Aorta (tissue), 5 donors: ENCODE measurements at places on chromosomes 2 and 18.
A peak's percentile ranks its signal among the peaks of the same experiment; 100 is the strongest.

DNA sequence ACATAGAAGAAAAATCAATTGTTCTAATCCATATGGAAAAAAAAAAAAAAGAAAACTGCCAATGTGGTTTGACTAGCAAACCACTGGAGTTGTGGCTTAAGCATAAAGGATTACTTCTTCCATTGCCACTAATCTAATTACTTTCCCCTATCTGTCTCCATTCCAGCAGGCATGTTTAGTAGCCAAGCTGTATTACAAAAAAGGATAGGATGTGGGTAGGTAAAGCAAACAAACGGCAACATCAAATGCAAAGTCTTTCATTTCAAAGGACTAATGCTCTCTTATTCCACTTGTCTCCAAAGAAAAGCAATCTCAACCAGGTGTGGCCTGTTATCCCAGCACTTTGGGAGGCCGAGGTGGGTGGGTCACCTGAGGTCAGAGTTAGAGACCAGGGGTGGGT, 36.5 kb downstream of the SLC8A1 start:
- DNase-seq: no peak

DNA sequence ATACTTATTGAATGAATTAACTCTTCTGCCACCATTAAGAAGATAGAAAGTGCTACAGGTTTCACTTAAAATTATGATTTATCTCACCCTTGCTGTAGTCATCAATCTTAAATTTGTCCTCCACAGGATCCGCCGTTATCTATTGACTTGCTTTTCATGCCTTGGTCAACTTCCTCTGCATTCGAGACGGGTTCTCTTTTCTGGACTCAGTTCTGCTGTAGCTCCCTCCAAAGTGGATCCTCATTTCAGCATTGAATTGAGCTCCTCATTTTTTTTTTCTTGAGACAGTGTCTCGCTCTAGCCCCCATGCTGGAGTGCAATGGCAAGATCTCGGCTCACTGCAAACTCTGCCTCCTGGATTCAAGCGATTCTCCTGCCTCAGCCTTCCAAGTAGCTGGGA, 27.6 kb downstream of the INPP5D start:
- no peak for DNase-seq

GRCh38 chr18:64253873-64254272, 105.0 kb upstream of the LINC00305 start:
- DNase-seq: no peak

- peak; percentile 72 for DNase-seq
These were observed 26.7 kb upstream of the ALPP start for GRCh38 chr2:232351686-232352510.

DNA sequence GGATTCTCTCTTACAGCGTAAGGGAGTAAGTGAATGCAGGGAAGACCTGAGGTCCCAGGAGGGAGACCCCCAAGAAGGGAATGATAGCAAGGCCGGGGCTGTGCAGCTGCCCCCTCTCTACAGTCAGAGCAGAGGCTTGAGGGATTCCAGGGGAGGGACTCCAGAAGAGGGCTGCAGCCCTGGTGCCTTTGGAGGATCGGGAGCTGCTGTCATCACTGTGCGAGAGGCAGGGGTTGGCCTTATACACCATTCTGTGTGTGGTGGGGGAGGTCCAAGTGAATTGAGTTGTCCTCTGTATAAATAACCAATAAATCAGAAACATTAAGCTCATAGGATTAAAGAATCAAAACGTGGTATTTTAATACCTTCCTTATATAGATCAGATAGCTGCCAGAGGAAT, 114.9 kb downstream of the GLI2 start:
- DNase-seq: peak; percentile 50

DNA sequence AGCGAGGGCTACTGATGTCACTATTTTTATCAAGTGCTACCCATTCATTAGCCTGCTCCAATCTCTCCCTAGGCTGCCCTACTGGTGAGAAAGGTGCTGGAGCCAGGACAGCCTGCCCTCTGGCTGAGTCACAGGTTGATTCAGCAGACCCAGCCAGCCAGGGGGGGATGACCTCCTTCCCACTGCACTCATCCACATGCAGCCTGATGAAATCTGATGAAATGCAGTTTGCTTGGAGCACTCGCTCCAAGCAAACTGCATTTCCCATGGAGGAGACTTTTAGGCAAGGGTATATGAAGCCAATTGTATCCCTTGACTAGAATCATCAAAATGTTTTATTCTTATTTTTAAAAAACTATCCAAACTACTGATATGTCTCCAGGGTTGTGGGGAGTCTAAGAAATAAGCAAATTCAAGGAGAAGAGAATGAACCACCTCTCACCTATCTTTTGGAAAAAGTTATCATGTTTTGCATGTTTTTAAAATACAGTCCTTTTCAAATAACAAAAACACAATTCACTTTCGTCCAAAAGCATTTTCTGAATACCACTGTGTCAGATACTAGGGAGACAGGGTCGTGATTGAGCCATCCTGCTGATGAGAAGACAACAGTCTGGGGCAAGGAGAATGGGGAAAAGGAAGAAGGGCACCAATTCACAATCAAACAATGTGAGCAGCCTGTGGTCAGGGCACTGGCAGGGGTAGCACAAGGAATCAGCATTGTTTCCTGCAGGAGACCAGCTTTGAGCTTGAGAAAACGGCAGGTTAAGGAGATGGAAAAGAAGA, 128.3 kb downstream of the AFF3 start:
- DNase-seq: peak; percentile 65

DNA sequence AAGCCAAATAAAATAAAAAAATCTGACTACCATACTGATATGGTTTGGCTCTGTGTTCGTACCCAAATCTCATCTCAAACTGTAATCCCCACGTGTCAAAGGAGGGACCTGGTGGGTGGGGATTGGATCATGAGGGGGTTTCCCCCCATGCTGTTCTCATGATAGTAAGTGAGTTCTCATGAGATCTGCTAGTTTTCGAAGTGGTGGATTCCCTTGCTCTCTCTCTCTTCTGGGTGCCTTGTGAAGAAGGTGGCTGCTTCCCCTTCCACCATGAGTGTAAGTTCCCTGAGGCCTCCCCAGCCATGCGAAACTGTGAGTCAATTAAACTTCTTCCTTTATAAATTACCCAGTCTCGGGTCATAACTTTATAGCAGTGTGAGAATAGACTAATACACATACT, 123.8 kb upstream of the WDSUB1 start:
- no peak for DNase-seq

- DNase-seq: no peak
These were observed 44.5 kb upstream of the TMEM247 start for GRCh38 chr2:46434851-46435273.

- no peak for DNase-seq
These were observed 216.4 kb downstream of the ANKRD30B start for GRCh38 chr18:14964406-14964805.

GRCh38 chr18:31497404-31497835, 557 bp upstream of the DSG2 start:
- no peak for DNase-seq

DNA sequence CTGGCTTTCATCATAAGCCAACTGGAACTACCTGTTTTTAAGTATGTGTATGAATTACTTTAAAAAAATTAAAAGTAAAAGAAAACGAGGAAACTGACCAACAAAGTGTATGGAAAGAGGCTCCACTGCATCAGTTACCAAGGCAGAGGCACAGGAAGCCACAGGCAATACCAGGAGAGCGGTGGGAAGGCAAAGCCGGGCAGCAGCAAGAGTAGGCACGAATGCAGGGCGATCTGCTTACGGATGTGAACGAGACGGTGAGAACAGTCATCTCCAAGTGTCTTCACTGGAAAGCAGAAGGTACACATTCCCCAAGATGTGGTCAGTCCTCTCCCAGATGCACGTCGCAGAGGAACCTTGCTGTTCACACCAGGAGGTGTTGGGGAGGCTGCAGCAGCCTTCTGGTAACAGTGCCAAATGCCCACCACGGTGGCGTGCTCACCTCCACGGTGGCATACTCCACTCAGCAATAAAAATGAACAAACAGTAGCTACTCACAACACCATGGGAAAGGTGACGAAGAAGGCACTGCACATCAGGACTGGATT, 43.1 kb downstream of the HS6ST1 start:
- no peak for DNase-seq

- DNase-seq: no peak
These were observed 1043.9 kb downstream of the TSN start for GRCh38 chr2:122799391-122799790.

DNA sequence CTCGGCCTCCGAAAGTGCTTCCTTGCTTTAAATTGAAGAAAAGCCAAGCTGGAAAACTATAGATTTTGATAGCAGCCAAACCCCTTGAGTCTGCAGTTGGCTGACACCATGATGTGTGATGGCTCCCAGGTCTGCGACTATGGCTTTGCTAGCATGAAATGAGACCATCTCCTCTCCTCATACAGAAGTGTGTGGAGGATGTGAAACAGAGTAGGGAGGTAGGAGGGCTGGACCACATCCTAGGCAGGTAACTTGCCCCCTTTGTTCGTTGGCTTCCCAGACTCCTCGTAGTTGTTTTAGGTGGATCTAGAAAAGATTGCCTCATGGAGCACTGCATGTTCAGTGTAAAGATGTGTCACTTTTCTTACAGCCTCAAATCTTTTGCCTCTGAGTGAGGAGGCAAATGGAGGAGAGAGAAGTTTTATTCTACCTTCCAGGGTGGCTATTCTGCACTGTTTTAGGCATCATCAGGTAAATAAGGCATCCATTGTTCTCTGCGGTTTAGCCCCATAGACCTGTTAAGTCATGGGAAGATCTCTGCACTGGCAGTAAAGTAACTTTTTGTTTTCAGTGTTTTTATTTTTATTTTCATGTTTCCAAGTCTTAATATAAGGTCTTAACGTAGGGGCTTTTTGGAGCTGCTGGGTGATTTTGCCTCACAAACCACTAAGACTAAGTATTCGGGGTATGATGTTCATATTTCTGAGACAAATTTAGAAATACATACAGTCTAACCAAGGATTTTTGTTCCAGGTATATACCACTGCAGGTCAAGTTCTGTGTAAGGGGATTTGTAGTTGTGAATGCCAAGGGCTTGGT, 40.1 kb downstream of the MGAT5 start:
- DNase-seq: no peak

DNA sequence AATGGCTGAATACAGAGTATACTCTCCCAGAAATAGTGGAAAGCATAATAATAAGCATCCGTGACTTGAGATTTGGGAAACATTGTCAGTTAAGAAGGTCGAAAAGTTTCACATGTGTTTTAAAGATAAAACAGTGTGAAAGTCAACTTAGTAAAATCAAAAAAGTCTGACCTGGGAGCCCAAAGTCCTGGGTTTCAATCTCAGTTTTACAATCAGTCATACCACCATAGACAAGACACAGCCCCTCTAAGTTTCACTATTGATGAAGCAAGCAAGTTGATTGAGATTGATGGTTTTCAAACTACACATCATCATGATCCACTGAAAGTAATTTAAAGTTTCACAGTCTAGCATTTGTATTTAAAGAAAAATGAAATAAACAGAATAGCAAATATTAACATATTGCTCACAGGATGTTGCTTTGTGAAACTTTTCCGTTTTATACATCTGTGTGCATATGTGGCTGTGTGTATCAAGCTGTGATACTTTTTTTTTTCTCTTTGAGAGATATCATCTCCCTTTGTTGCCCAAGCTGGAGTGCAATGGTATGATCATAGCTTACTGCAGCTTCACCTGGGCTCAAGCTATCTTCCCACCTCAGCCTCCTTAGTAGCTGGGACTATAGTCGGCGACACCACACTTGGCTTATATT, 71.1 kb downstream of the PIK3C3 start:
- DNase-seq: no peak

GRCh38 chr2:132760405-132760804, 90.4 kb upstream of the LYPD1 start:
- no peak for DNase-seq

GRCh38 chr2:149773006-149773405, 185.4 kb upstream of the MMADHC start:
- DNase-seq: no peak

DNA sequence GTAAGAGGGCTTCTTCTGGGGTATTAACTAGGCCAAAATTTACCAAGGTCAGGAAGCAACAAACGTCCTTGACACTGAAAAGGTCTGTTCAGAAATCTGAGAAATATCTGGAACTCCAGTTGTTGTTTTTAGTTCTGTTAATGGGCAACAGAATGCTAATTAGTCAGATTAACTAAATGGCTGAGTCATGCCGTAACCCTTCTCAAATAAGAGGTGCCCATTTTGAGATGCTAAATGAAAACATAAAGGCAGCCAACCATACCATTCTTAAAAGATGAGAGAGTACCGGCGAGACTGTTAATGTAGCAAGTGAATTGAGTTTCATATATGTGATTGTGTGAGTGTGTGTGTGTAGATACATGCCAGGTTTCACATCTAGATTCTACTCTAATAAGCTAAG, 147.9 kb upstream of the GAREM1 start:
- no peak for DNase-seq

DNA sequence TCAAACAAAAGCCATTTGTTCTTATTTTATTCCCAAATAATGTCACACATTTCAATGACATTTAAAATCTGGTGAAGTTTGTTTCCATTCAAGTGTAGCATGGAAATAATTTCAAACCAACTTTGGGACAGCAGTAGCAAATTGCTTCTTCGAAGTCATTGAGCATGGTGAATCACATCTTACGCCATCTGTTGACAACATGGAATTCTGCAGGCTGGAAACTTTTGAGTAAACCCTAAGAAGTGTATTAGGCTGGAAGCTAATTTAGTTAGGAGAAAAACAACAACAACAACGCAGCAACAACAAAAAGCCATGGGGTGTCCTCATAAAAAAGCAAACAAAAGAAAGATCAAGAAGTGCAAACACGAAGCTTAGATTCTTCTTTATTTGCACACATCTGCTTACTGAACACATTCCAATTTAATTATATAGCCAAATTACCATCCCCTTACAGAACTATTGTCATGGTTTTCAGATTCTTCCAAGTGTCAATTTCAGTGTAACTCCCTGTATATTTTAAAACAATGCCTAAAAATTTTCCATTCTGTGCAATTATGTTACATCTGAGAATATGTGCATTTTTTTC, 659.0 kb upstream of the CDH7 start:
- no peak for DNase-seq

GRCh38 chr2:28320371-28320770, 72.3 kb upstream of the FOSL2 start:
- no peak for DNase-seq

GRCh38 chr2:13682540-13683272, 949.8 kb upstream of the LRATD1 start:
- no peak for DNase-seq

GRCh38 chr2:41024816-41025215, 572.9 kb upstream of the SLC8A1 start:
- no peak for DNase-seq

GRCh38 chr2:67824186-67824585, 238.6 kb downstream of the C1D start:
- no peak for DNase-seq

- DNase-seq: no peak
These were observed 568.1 kb downstream of the KCNJ3 start for GRCh38 chr2:155266583-155266982.

GRCh38 chr18:13159579-13159978, 59.0 kb upstream of the LDLRAD4 start:
- no peak for DNase-seq
